ENCODE measurements at places on chromosomes 11 and 22.

DNA sequence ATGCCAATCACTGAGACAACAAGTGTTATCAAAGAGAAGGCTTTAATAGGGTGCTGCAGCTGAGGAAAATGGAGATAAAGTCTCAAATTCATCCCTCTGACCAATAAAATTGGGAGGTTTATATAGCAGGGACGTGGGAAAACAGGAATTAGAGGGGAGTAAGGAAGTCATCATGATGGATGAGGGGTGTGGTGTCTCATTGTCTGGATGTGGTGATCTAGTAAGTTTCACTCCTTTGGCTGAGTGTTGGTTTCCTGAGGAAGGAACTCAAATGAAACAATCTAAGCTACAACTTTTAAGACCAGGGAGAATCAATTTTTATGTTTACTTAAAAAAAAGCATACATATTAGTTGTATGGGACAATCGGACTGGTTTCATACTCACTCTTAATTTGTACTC, 491.0 kb upstream of the KIRREL3 start:
- no peak for DNase-seq

- no peak for DNase-seq
Observed at GRCh38 chr11:25423436-25424199, 908.3 kb upstream of the ANO3 start.

- no peak for DNase-seq
Observed at GRCh38 chr22:35886309-35886708, 142.3 kb downstream of the RBFOX2 start.

DNA sequence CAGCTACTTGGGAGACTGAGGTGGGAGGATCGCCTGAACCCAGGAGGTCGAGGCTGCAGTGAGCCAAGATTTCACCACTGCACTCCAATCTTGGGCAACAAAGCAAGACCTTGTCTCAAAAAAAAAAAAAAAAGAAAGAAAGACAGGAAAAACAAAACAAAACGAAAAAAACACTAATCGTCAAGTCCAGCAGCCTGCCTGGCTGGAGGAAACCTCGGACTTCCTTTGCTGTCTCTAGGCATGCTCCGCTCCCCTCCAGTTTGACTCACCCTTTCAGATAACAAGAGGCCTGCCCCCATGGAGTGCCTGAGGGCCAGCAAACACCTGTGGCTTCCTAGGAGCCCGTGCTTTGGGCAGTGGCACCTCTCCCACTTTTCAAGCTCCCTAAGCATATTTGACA, 28.8 kb upstream of the CHKA start:
- DNase-seq, result no peak

DNA sequence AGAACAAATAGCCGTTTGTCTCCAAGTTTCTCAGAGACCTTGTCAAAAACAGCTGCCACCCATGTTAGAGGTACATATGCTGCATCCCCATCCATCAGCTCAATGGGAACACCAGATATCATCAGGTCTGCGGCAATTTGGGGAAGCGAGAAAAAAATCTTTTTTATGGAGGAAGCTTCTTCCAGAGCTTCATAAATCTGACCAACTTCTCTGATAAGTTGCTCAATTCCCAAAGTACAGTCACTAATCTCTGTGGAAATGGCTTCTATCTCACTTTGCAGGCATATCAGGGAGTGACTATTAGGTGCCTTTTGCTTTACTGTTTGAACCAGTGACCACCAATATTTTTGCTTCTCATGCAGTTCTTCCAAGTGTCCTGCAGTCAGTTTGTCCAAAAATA, 34.3 kb upstream of the MRPL17 start:
- no peak for DNase-seq

- DNase-seq, result no peak
Observed at GRCh38 chr11:108713076-108713790, 48.4 kb downstream of the DDX10 start.

DNA sequence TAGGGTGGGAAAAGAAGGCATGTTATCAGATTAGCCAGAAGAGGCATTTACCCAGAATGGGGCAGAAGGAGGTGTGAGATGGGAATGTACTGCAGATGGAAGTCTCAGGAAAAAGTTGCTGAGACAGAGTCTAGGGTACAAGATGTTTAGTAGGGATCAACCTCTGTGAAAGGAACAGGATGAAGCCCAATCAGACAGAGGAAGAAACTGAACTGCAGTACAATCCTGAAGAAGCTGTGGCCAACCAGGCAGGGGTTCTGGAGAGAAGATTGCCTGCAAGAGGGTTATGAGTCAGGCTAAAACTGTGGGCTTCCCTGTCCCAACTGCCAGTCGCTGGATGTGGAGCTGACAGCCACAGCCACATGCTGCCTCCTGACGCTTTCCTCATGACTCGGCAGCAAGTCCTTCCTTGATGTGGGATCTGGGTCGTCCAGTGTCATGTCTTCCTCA, 64.0 kb downstream of the CWC15 start:
- no peak for DNase-seq

- DNase-seq, result no peak
Observed at GRCh38 chr11:115488945-115489344, 15.3 kb downstream of the CADM1 start.

GRCh38 chr11:19628018-19628417, 84.6 kb upstream of the NAV2 start:
- no peak for DNase-seq

DNA sequence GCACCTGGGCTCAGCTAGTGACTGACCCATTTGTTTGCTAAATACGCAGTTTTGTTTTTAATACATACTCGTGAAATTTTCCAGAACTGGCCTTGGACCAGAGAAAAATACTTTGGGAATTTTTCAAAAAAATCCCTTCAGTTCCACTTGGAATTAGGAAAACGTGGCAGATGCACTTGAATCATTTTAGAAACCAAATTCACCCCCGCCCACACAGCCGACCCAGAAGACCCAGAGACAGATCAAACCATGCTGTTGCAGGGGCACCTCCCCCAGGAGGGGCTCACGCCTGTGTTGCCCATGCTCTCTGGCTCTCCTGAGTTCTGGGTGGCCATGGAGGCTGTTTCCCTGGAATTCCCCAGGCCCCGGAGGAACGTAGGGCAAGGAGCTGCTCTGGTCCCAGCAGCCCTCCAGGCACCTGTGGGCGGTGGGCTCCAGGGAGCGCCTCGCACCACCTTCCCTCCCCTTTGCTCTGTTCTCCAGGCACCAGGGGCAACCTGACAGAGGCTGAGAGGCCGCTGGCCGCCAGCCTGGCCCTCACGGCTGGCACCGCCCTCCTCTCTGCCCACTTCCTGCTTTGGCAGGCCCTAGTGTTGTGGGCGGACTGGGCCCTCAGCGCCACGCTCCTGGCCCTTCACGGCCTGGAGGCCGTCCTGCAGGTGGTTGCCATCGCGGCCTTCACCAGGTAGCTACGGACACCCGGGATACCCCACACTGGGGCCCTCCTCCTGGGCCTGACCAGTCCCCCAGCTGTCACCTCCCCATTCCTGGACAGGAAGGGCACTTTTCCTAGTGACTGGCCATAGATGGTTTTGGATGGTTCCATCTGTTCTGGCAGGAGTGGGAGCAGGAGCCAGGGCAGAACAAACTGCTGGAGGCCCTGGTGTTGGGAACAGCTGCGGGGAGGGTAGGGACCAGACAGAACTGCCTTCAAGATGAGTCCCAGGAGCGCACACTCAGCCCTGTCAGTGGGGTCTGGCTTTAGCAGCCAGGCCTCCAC, 3.3 kb upstream of the EPS8L2 start:
- DNase-seq, result no peak

DNA sequence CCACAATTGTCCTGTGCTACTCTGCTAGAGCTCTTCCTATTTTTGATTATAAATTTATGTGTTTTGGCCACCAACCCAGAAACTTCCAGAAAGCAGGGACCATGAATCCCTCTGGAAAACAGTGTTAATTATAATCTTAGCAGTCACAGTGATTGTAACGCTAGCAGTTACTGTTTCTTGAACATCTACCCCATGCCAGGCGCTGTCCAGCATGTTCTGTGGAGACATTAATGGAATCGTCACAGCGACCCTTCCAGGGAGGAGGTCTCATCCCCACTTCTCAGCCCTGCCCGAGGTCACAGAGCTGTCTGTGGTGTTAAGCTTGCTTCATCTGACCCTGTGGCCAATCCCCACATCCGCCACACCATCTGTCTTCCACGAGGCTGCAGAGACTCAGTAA, 13.9 kb upstream of the PNPLA5 start:
- no peak for DNase-seq

- no peak for DNase-seq
Observed at GRCh38 chr11:75265851-75266531, 25.4 kb downstream of the TPBGL start.

GRCh38 chr11:60056349-60056969, at the start of gene MS4A3:
MS4A3 (plus strand) TSS chr11:60056665; CDS start chr11:60061161, 4,496 bp downstream.
- DNase-seq, result no peak

- DNase-seq, result no peak
Observed at GRCh38 chr22:39625569-39626537, 55.3 kb downstream of the CACNA1I start.

- DNase-seq, result peak; percentile 20
Observed at GRCh38 chr11:78318321-78319114, 99.1 kb downstream of the GAB2 start.

DNA sequence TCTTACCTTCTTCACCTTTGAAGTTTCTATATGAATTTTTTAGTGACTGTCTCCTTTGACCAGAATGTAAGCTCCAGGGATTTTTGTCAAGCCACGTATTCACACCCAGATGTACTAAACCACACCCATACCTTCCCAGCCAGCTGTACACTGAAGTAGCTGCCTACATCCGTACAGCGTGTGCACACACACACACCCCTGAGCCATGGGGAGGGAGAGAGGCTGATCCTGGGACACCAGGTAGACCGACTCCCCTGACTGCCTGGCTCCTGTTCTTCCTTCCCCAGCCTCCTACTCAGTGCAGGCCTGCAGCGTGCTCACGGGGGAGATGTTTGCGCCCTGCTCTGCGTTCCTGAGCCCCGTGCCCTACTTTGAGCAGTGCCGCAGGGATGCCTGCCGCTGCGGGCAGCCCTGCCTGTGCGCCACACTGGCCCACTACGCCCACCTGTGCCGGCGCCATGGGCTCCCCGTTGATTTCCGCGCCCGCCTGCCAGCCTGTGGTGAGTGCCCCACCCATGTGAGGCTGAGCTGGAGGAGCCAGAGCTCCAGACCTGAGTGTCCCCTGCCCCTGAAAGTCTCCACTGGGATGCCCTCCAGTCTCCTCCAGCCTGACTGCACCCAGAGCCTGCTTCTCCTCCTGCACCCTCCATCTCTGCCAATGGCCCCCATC, 25.9 kb downstream of the OTOG start:
- no peak for DNase-seq

DNA sequence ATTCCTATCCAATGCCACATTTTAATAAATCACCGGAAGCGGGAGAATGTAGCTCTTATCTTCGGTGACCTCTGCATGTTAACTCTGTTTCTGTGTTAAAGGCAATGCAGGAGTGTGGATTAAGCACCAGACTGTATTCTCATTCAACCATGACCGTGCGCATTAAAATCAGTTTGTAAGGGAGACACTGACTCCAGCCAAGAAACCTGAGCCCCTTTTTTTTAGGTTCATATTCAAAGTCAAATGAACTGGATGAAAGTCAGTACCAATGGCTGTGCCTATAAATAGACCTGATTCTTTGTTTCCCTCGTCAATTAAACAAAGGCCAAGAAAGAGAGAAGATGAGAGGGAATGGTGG, 32.2 kb downstream of the C11orf91 start:
- DNase-seq, result no peak

DNA sequence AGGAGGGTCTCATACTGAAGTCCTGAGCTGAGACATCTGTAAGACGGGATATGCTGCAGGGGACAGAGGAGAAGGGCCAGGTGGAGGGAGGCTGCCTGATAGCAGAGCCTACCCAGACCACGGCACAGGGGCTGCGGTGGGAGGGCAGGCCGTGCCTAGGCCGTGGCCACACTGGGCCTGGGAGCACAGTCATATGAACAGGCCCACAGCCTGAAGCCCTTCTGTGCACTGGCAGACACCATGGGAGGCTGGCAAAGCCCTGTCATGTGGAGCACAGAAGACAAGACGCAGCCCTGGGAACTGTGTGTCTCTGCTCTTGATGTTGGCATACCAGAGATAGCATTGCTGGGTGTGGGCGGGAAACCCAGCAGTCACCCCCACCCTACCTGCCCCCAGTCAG, 3.3 kb downstream of the SPATA19 start:
- no peak for DNase-seq

- DNase-seq, result no peak
Observed at GRCh38 chr22:36334821-36335603, 52.8 kb downstream of the MYH9 start.

DNA sequence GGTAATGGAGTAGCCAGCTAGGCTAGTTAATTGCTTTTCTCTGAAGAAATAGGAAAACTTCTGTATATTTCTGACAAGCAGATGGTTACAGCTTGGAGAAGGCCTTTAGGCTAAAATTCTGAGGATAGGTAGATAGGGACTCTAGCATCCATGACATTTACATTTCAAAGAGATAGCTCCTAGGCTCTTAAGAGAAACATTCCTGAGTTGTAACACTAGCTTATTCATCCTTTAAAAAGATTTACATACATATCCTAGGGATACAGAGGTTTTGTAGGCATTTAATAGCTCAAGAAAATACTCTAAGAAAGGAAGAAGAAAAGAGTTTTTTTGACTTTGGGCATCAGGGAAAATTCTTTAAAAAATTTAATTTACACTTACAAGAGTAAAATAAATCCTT, 130.9 kb upstream of the CCDC179 start:
- DNase-seq, result no peak

DNA sequence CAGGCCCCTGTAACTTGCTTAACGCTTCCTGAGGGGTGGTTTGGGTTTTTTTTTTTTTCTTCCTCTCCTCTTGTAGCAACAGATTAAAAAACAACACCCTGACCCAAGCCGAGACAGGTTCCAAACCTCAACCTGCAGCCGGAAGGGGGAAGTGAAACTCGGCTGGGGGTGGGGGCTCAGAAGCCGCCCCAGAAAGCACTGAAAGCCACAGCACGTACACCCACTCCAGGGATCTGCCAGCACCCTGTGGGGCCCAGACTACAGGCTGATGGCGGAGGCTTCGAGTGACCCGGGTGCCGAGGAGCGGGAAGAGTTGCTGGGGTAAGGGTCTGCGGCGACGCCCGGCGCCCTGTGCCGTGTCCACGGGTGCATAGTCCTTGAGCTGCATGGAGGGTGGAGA, at the start of gene LSP1:
LSP1 (plus strand) TSS at position 208 of the 400 bp plus-strand sequence; CDS start at position 269, 61 bp downstream.
- DNase-seq, result no peak

DNA sequence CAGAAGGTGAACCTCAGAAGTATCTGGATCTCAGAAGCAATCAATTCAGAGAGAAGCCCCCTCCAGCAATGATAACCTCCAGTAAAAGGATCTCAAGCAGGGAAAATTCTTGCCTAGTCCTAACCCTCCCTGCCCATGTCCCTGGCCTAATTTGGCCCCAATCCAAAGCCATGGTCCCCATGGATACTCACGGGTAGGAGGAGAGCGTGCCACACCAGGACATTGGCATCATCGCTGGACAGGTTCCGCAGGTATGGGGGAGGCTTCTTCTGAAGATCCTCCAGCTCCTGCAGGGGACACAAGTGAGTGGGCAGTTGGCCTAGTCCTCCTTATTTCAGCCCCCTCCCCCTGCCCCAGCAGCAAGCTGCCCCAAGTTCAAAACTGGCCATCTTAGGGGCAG, 7.3 kb downstream of the UBE2L6 start:
- no peak for DNase-seq

- DNase-seq, result no peak
Observed at GRCh38 chr11:21612326-21612725, 580.6 kb upstream of the ANO5 start.

GRCh38 chr11:110295531-110296225, 736 bp downstream of the RDX start:
- peak; percentile 55 for DNase-seq

GRCh38 chr11:17707830-17708229, 11.5 kb upstream of the MYOD1 start:
- DNase-seq, result no peak

Data from neuronal stem cell (in vitro differentiated cells).